Naive thymus-derived CD4-positive, alpha-beta T cell (primary cell): ENCODE measurements at places on chromosomes 5 and 9. TPM values are rescaled to one million over a fixed set of nuclear protein-coding genes. Genes with fewer than 3 reads are reported as not detected.

IDNK gene
- total RNA-seq: 10.9 TPM

SEMA5A gene
- total RNA-seq: 0.98 TPM

RNF224 gene
- total RNA-seq: not detected

GNA14 gene
- total RNA-seq: not detected

FER gene
- 2.7 and 3.0 TPM in 2 replicates for total RNA-seq

RFESD gene
- 2.2 TPM for total RNA-seq

TNFSF8 gene
- 129 and 136 TPM in 2 replicates for total RNA-seq

IL5 gene
- not detected for total RNA-seq

ICE1 gene
- 47.6 TPM for total RNA-seq

MZB1 gene
- 0.60 TPM for total RNA-seq

BTNL8 gene
- not detected in 2 replicates for total RNA-seq

SV2C gene
- 0.03 TPM in 1 of 2 replicates, not detected in the other for total RNA-seq

UBQLN1 gene
- 139 TPM for total RNA-seq

FGF10 gene
- total RNA-seq: not detected

DIPK1B gene
- total RNA-seq: not detected

ACTBL2 gene
- not detected for total RNA-seq

ITK gene
- total RNA-seq: 324 TPM
